ENCODE measurements at places on chromosomes 1 and 21.
A peak's percentile ranks its signal among the peaks of the same experiment; 100 is the strongest.

GRCh38 chr21:31520561-31521098, 138.9 kb upstream of the SOD1 start:
- DNase-seq, result no peak

DNA sequence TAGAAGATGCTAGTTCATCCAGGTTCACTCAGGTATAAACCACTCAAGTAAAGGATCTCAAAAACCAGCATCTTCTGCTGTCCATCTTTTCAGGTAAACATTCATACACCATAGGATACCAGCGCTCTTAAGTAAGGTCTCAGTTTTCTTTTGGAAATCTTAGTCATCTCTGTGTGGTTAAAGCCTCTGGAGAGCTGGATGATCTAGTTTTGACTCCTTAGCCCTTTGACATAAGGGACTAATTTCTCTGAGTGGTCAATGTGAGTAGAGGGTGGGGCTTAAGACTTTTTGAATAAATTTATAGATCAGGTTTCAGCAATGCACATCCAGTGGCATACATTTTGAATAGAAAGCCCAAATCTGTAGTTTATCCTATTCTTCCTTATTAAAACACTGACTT, 92.3 kb downstream of the CTH start:
- no peak for DNase-seq

DNA sequence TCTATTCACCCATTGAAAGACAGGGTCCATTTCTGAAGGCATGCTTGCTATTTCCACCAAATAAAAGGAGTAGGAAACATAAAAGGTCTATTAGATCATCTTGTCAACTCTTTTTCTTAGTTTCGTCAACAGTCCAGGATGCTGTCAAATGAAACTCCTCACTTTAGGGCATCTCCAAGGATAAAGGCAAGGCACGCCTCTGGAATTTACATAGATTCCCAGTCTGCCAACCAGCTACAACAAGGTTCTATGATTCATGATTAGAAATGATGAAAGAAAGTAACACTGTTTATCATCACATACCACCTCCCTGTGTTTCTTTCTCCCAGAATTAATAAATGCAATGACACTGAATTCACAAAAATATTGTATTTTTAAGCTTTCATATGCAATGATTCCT, 636.3 kb downstream of the LTN1 start:
- DNase-seq, result no peak

- no peak for DNase-seq
Observed at GRCh38 chr1:67945733-67946374, 104.6 kb downstream of the DIRAS3 start.

GRCh38 chr1:25688390-25689119, 72.0 kb downstream of the MAN1C1 start:
- DNase-seq, result no peak

DNA sequence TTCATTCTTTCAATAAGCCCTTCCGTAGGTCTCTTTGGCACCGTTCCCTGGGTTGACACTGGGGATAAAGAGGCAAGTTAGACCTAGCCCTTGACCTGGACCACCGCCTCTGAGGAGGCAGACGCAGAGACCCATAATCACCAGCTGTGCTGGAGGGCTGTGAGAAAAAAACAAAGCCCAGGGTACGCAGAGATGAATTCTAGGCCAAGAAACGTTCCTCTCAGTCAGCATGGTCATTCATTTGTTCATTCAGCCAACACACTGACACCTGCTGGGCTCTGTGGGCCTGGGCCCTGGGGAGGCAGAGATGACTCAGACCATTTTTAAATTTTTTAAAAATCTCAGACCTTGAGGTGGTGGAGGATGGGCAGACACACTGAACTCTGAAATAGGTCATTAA, 26.3 kb upstream of the TRABD2B start:
- no peak for DNase-seq

- DNase-seq, result no peak
Observed at GRCh38 chr1:64765012-64765411, 20.1 kb downstream of the RAVER2 start.

DNA sequence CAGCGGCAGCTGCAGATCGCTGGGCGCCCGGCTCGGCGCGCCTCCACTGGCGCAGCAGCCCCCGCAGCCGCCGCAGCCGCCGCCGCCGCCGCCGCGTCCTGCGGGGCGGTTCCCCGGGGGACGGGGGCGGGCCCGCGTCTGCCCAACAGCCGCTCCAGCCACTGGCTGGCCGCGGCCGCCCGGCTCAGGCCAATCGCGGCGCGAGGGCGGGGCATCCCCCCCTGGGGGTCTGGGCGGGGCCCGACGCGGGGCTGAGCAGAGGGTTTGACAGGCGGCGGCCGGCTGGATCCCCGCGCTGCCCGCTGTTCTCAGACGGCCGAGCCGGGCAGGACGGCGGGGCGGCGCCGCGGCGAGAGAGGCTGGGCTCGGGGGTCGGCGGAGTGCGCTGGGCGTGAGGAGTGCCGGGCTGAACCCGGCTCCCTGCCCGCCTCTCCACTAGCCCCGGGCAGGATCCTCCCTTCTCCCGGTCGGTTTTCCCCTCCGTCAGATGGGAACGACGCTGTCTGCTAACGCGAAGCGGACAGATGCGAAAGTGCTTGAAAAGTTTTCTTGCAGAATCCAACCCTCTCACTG, at the start of gene GLIS1:
GLIS1 (minus strand) TSS at position 56 of the 573 bp plus-strand sequence. CDS start 1,100 bp downstream, outside the sequence.
- peak; percentile 91 for DNase-seq

DNA sequence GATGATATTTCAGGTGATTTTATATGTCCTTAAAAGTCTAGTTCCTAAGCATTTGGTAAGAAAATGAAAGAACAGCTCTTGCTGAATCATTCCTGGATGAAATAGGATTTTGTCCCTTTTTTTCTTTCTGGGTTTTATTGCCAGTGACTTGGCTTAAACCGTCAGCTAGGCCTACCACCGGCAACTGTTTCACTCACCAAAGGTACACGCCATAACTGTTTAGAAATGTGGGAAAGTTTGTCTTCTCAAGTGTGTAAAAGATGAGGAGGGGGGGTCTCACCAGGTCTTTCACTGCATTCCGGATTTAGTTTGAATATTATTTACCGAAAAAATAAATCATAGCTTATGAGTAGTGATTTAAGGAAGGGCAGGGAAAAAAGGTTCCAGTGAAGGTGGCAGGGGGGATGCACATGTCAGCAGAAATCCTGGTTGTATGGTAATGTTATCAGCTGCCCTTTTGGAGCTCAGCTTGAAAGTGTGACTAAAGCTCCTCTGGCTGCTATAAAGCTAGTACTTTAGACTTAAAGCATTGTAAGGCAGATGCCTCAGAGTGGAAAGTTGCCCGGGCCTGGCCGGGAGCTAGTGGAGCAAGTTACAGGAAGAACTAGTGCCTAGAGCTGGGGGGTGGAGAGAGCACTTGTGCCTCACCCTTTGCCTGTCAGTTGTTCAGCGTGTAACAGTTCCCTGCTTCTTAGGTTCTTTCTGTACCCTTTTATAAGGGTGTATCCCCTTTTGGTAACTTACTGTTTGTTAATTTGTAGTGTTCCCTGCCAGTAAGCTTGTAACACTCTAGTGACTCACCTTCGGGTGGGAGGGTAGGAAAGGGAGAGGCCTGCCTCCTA, 3.1 kb downstream of the ATP1A1 start:
- peak; percentile 35 for DNase-seq

- DNase-seq, result no peak
Observed at GRCh38 chr1:107919953-107920352, 45.0 kb downstream of the VAV3 start.

DNA sequence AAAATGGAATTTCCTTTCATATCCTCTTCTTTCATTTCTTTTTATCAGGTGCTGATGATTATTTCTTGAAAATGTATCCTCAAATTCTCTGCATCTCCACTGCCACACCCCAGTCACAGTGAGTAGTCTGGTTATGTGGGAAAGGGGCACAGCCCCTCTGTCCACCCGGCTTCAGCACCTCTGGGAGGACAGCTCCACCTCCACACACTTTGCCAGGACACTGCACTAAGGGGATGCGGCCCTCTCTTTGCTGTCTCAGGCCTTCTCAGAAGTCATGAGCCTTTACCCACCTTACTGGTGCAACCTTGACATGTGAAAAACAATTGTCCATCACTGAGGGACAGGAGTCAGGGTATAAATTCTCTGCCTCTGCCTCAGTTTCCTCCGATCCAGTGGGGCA, 433.1 kb downstream of the PCP4 start:
- DNase-seq, result no peak

GRCh38 chr1:146019231-146020057, 2.1 kb downstream of the HJV start:
- no peak for DNase-seq

- DNase-seq, result peak; percentile 32
Observed at GRCh38 chr1:224106568-224107281, 7.2 kb upstream of the FBXO28 start.

DNA sequence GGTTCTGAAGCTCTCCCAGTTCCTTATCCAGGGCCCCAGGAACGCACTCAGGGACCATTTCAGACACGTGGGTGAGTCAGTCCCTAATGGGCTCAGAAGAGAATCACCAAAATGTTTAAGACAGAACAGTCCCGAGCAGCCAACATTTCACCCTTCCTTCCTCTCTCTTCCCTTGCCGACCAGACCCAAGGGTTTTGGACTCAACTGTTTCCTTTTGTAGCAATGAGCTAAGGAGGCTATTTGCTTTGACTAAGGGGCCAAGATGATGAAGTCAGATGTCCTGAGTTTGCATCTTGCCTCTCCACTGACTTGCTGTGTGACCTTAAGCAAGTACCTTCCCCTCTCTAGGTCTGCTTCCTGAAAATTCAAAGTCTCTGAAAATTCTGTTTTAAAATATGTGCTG, 472.3 kb upstream of the VAMP3 start:
- DNase-seq, result peak; percentile 46

DNA sequence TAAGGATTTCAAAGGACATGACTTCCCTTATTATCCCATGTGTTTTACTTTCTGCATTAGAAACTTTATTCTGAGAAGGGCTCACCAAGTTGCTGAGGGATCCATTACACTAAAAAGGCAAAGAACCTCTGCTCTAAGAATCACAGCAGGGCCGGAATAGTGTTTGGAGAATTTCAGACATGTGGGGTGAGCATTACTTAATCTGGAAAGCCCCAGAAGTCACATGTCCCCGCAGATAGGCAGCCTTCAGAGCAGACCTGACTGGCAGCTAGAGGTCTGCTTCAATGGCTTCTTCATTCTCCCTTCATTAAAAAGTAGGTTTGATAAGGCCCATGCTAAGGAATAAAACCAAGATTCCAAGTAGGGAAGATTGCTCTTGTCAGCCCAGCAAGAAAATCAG, 52.6 kb upstream of the RBM15 start:
- no peak for DNase-seq

DNA sequence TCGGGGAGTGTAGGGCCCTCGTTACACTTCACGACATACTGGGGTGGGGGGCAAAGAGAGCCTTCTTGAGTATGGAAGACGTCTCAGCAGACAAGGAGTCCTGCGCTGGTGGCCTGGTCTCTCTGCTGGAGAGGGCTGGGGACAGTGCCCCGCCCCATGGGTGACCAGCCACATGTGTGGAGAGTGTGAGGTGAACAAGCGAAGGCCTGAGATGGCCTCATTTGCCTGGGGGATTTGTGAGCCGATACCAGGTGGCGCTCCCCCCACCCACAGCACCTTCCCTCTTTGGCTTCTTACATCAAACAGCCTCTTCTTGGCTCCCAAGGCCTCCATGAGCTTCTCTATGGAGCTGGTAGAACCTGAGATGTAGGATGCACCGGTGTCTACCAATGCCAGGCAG, 4.0 kb upstream of the ETNK2 start:
- no peak for DNase-seq

- DNase-seq, result no peak
Observed at GRCh38 chr1:54600947-54601721, 22.2 kb downstream of the FAM151A start.

DNA sequence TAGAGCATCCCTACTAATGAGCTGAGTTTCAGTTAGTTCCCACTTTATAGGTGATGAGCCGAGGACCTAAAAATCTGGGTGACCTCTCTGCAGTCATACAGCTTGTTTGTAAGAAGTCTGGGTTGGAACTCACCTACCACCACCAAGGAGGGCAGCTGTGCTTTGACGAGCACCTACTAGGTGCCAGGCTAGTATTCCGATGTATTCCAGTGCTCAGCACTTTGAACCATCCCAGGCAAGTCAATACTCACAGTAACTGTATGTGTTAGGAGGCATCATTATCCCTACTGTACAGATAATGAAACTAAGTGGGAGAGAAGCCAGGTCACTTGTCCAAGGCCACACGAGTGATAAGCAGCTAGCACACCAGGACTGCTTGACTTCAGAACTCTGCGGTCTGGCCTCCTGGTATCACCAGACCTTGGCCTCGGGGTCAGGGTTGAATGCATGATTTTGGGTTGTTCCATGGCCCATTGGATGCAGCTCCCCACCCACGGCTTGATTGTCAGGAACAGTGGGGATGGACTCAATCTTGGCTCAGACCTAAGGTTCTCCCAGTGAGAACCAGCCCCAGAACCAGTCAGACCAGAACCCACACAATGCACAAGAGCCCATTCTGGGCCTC, 20.7 kb downstream of the ECE1 start:
- no peak for DNase-seq

DNA sequence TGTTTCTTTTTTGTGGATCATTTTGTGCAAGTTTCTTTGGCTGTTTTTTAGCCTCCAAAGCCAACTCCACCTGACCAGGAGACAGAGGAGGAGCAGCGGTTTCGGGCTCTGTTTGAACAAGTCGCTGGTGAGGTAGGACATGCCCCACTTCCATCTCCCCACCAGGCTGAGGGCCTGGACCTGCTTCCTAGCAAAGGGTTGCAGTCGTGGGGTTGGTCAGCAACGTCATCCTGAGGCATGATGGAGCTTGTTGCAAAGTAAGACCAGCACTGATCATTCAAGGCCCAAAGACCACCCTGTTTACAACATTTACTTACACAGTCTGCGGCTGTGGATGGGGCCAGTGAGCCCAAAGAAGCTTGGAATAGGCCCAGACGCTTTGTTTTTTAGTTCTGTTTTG, 40.3 kb downstream of the CAPN9 start:
- no peak for DNase-seq

DNA sequence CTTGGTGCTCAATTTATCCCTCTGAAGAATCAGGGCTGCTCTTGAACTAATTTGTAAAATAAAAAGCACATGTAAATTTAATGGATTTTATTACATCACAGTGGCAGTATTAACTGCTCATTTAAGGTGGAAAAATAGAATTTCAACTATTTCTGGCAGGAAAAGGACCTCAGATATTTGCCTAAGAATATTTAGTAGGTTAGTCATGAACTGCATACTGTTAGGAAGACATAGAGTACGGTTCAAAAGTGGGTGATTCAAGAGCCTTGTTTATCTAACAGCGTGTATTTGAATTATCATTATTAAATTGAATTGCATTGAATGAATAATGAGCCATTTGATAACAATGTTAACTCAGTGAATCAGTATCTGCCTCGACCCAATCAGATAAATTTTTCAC, 248.8 kb upstream of the PBX1 start:
- DNase-seq, result no peak

GRCh38 chr1:33182401-33182841, 578 bp upstream of the TRIM62 start:
- no peak for DNase-seq

GRCh38 chr1:97243973-97244560, 522.5 kb downstream of the PTBP2 start:
- DNase-seq, result no peak

GRCh38 chr1:61931587-61932279, 189.5 kb downstream of the PATJ start:
- no peak for DNase-seq

DNA sequence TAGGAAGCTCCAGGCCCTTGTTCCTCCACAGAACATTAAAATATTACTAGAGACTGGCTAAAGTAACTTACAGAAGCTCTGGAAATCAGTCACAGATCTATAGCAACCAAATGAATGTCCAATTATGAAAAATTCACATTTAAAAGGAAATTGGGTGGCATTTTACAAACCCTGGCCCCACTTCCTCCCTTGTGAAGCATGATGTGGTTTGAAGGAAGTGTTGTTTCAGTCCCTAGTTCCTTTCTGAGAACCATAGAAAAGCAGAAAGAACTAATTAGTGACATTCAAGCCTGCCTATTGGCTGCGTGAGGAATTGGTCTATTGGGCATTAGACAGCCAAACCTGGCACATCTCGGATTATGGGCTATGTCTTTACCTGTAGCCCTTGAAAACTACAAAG, 649.7 kb upstream of the NEGR1 start:
- no peak for DNase-seq

Measured in T1000 (cell line).